ENCODE measurements at places on chromosomes 5 and 9. TPM values are rescaled to one million over a fixed set of nuclear protein-coding genes. Genes with fewer than 3 reads are reported as not detected.

ZDHHC11B gene
- not detected for total RNA-seq

MEGF9 gene
- total RNA-seq, result 6.7 TPM

NUTM2G gene
- not detected for total RNA-seq

WDR36 gene
- 29.5 TPM for total RNA-seq

SLC27A6 gene
- not detected for total RNA-seq

CD74 gene
- total RNA-seq, result 395 TPM

IFNA13 gene
- total RNA-seq, result not detected

FAM163B gene
- total RNA-seq, result not detected

ANKRD31 gene
- total RNA-seq, result 0.23 TPM

ARSB gene
- total RNA-seq, result 10.3 TPM

LCN2 gene
- not detected for total RNA-seq

LCN12 gene
- 1.7 TPM for total RNA-seq

SAXO1 gene
- total RNA-seq, result not detected

NEUROG1 gene
- not detected for total RNA-seq

SCGB3A2 gene
- not detected for total RNA-seq

KCNIP1 gene
- total RNA-seq, result not detected

OTP gene
- not detected for total RNA-seq

SLC34A1 gene
- total RNA-seq, result 2.0 TPM

NME5 gene
- not detected for total RNA-seq

SLC12A2 gene
- 13.4 TPM for total RNA-seq

HAVCR2 gene
- 77.6 TPM for total RNA-seq

FOXD4L3 gene
- 0.13 TPM for total RNA-seq

CA9 gene
- 0.50 TPM for total RNA-seq

STK32A gene
- not detected for total RNA-seq

CXCL14 gene
- not detected for total RNA-seq

PLAC8L1 gene
- 0.42 TPM for total RNA-seq
